ENCODE measurements at places on chromosomes 4 and X.
A peak's percentile ranks its signal among the peaks of the same experiment; 100 is the strongest.

DNA sequence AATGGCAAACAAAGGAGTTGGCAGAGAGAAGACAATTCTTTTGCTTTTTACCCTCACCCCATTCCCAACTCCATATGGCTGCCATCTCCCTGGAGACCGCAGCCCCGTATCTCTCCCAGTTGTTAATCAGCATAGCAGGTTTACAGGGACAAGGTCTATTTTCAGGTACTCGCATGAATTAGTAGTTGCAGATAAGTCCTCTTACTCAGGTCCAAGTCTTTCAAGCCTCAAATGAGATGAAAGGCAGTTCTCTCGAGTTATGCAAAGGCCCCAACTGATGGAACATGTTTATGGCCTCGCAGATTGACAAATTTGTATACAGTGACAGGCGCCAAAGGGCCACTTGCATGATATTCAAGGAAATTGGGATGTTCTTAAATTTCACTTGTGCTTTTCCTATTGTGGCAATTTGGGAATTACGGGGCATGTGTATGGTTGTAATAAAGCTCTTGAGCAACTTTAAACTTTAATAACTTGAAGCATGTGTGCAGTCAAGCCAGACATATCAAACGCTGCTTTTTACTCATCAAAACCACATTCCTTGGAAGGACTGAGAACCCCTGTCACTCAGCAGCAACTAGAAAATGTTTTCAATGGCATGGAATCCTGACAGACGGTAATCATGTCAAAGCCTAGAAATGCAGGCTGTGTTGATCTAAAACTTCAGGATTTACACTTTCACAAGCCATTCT, 45.1 kb downstream of the KDR start:
- DNase-seq, result no peak

GRCh38 chrX:118171356-118171755, 54.7 kb upstream of the KLHL13 start:
- no peak for DNase-seq

- no peak for DNase-seq
These were observed 79.3 kb downstream of the RASL11B start for GRCh38 chr4:52941450-52941849.

GRCh38 chr4:56741595-56741994, 60.5 kb upstream of the HOPX start:
- DNase-seq, result no peak

- DNase-seq, result no peak
These were observed at the start of gene MAGEA1 for GRCh38 chrX:153179131-153179530. Gene MAGEA1 (plus strand): TSS chrX:153179284. CDS start chrX:153182390, 3,106 bp downstream.

DNA sequence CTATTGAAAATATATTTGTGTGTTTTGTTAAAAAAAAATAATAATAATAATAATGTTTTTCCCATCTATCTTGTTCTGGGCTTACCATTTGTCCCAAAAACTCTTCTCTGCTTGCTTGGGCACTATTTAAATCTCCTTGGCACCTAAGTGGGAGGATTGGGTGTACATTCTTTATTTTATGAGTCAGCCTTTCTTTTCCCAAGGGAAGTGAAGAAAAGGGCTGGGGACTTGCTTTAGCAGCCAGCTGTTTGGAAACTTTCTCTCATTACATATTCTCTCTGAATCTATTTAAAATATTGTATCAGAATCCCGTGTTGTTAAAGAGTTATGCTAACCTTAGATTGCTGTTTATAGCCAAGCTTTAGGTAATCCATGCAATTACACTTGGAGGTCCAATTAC, 2332.4 kb downstream of the ARAP2 start:
- DNase-seq, result no peak

DNA sequence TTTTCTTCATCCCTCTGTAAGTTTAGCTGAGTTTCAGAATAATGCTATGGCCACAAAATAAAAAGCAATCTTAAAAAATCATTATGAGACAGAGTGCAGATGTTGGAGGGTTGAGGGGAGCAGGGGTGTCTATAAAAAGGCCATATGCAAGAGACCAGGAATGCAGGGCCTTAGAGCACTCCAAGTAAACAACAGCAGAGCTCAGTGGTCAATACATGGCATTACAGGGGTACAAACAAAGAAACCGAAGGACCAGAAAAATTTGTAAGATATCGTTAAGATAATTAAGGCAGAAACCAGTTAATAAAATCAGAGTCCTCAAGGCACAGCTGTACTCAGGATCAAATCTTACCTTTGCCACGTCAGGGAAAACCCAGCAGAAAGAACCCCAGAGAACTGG, 28.4 kb upstream of the NDST3 start:
- no peak for DNase-seq

GRCh38 chrX:54419559-54420302, 20.5 kb upstream of the TSR2 start:
- no peak for DNase-seq

DNA sequence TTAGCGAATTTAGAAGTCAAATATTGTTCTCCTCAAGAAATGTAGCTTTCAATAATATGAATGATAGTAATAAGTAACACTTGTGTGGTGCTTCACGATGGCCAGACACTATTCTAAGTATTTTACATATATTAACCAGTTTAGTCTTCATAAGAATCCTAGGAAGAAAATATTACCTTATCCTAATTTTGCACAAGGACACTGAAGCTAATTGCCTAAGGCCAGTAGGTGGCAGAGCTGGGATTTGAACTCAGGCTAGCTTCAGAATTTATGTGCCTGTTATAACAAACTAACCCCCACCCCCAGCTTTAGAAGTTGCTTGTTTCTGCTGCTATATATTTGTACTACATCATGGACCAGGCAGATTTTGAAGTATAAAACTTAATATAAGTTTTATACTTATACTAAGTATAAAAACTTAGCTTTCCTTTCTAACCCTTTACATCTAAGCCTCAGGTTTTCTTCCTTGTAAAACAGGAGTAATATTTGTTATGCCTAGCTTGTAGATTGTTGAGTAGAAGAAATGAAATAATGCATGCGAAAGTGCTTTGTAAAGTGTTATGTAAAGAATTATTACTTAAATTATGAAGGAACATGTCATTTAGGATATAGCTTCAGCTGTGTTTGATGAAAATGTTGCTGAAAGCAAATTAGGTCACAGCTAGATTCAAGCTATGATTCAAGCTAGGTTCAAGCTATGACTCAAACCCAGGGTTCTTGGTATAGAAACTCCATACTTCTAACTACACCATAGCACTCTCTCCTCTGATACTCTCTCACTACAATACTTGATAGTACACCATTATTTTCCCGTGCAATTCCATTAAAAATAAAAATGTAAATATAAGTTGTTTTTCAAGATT, 4.2 kb upstream of the CDS1 start:
- no peak for DNase-seq

DNA sequence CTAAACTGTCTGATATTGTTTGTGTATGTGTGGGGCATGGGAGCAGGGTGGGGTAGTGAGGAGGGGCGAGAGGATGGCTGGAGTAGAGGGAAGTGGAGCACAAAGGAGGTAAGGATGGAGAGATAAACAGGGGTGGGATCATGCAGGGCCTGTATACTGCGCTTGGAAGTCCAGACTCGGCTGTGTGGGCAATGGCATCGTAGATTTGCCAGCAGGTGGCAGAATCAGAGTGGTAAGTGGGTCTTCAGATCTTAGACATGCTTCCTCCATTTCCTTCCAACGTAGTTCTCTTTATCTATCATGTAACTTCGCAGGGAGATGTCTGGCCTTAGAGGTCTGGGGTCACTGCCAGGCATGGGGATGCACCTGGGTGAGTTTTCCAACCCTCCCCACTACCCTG, 155.5 kb downstream of the PDGFRA start:
- DNase-seq, result no peak

- DNase-seq, result no peak
These were observed 61.1 kb downstream of the FRYL start for GRCh38 chr4:48718818-48719465.

GRCh38 chr4:123603165-123603564, 206.6 kb downstream of the SPRY1 start:
- no peak for DNase-seq

DNA sequence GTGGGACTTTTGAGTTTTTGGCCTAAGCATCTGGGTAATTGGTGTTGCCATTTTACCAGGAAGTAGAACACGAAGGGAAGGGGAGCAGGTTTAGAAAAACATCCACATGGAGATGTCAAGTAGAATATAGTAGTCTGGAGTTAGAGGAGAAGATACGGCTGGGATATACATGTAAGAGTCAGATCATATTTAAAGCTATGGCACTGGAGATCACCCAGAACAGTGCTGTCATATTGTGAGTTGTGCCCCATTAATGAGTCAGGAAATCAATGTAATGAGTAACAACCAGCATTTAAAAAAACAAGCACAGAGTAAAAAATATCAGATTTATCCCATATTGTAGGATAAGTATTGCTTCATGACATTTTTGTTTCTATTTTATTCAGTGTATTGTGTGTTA, 4.2 kb downstream of the GSTCD start:
- no peak for DNase-seq

- no peak for DNase-seq
These were observed 59.8 kb upstream of the GPM6B start for GRCh38 chrX:13876652-13877051.

DNA sequence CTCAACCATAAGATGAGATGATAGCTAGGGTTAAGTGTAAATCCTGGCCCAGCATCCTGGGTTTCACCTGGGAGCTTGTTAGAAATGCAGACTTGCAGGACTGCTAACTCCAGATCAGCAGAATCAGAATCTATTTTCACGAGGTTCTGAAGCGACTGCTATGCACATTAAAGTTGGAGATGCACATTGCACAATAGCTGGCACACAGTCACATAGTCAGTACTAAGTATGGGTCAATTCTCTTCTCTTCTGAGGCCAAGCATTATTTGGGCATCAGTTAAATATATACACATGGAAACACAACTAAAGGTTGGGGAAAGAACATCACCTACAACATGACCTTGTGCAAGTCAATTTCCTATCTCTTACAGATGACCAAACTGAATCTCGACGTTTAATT, 155.1 kb upstream of the FGF13 start:
- no peak for DNase-seq

GRCh38 chr4:140935254-140935653, 179.1 kb upstream of the TBC1D9 start:
- DNase-seq, result no peak

DNA sequence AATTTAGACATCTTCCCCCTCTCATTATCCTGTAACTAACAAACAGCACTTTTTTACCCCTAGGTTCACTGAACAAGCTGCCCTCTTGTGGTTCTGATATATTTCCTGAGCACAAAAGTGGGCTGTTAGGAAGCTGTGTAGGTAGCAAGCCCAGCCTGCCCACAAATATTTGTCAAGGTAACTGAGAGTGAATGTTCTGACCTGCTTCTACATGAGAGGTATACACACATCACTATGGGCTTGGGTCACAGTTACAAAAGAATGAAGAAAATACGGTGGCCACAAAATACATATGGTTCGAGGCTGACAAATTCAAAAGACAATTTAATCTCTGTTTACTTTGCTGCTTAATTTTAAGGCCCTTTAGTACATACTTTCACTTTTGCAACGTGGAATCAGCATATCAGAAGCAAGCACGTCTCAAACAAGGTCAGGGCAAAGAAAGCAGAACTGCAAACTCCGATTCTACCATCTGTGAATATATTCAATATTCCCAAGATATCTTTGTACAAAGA, 78.7 kb downstream of the RBM47 start:
- peak; percentile 31 for DNase-seq

- DNase-seq, result no peak
These were observed 159.3 kb downstream of the PALLD start for GRCh38 chr4:168656055-168656660.

GRCh38 chrX:24014388-24015018, 12.5 kb downstream of the KLHL15 start:
- no peak for DNase-seq

DNA sequence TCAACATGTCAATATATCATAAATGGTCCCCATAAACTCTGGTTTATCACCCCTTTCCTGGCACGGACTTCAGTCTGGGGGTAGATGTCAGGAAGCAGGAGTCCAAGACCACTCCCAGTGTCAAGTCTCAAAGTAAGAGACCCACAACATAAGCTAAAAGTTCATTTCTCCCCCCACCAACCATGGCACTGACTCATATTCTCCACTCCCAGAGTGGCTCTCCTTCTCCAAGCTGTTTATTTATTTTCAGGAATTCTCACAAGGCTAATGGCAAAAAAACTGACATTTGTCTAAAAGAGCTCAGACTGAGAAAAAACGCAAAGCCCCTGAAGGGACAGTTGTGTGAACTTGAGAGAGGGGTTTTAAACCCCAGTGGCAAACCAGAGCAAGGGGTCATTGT, 217.0 kb downstream of the RAB28 start:
- no peak for DNase-seq

GRCh38 chr4:188986271-188986689, 847.0 kb downstream of the TRIML1 start:
- no peak for DNase-seq

DNA sequence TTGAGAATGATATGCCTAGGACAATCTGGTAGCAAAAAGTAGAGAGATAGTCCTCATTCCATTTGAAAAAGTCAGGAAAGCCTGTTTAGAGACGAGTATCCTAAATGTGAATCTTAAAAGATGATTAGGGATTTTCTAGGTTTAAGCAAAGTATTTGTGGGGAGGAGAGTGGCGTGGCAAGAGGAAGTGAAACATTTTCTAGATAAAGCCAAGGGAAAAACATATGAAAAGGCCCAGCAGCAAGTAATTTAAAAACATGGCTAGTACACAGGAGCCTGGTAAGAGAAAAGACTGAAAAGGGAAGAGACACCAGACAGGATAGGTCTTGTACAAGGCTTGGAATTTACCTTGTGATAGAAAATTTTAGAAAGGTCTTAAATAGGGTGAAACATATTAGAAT, 45.9 kb downstream of the CORIN start:
- no peak for DNase-seq

DNA sequence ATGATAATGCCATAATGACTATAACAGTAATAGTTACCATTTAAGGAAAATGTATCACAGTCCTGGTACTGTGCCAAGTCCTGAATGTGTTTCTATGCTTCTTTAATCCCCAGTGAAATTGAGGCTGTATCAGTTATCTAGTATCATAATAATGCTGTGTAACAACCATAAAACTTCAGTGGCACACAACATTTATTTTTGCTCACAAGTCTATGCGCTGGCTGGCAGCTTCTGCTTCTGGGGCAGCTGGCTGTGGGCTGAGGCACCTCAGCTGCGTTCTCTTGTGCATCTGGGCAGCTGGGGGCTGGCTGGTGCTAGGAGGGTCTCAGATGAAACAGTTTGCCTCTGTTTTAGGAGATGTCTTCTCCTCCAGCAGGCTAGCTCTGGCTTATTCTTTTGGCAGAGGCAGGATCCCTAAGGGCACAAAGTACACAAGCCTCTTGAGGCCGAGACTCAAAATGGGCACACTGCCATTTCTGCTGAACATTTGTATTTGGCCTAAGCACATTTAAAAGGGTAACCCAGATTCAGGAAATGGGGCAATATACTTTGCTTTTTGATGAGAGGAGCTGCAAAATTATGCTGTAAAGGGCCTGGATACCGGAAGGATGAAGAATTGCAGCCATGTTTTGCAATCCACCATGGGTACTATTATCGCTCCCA, 62.6 kb upstream of the DHX15 start:
- DNase-seq, result no peak

DNA sequence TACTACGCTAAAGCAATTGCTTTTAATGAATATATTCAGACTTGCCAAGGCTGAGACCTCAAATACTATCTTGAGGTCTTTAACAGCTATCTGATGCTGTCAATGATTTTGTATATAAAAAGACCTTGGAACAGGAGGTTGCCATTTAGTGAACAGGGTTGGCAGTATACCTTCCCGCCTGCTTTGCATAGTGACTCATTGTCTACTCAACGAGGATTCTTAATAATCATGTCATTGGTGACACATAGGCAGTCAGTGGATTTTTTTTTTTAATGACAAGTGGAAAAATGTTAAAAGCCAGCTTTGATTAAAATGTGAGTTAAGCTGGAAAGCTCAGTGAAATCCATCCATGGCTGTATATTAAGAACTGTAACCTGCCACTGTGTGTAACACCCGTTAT, 164.0 kb downstream of the ASMT start:
- no peak for DNase-seq

- DNase-seq, result no peak
These were observed 72.2 kb upstream of the RBPJ start for GRCh38 chr4:26248647-26249046.

Measured in CD4-positive, alpha-beta T cell treated with Interleukin-15 for 4 hours (primary cell).